ENCODE measurements at places on chromosomes 5 and 9. TPM values are rescaled to one million over a fixed set of nuclear protein-coding genes. Genes with fewer than 3 reads are reported as not detected.

The GFPT2 gene
- total RNA-seq, result 25.4 TPM

GRCh38 chr5:134248256-134248655 lies 22.4 kb upstream of the PPP2CA start:
- H3K4me3 ChIP-seq, result no peak overlapping the region
- H3K27ac ChIP-seq, result peak overlapping the region; percentile 60
- peaks cover 15% of the 10 kb centered on the region for H3K4me1 ChIP-seq

DNA sequence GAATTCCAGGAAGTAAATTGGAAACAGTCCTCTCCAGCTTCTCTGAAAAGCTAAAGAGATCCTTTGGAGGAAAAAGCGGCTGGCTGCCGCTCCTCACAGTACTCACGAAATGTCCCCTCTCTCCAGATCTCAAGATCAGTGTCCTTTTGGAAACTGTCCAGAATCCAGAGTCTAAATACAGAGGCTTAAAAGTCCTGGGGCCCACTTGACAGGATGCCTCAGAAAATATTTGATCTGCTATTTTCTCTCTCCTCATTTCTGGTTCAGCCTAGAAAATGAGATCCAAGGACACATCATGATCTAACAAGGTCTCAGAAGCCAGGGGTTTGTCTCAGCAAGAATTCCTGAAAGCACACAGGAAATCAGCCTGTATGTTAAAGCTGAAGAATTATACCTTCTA lies 7.2 kb downstream of the C1QTNF2 start:
- H3K4me1 ChIP-seq, result peaks cover 49% of the 10 kb centered on the region
- H3K4me3 ChIP-seq, result no peak overlapping the region
- H3K27ac ChIP-seq, result peak overlapping the region; percentile 59
- no peak for DNase-seq
- no peaks in the 10 kb centered on the region for H3K27me3 ChIP-seq
- H3K36me3 ChIP-seq, result no peaks in the 10 kb centered on the region

GRCh38 chr9:17656889-17657288 lies 78.0 kb downstream of the SH3GL2 start:
- H3K27ac ChIP-seq, result no peak overlapping the region
- H3K4me1 ChIP-seq, result no peaks in the 10 kb centered on the region
- no peaks in the 10 kb centered on the region for H3K36me3 ChIP-seq
- no peak overlapping the region for H3K4me3 ChIP-seq

- no peak overlapping the region for H3K27ac ChIP-seq
- DNase-seq, result no peak
- H3K27me3 ChIP-seq, result no peaks in the 10 kb centered on the region
- no peaks in the 10 kb centered on the region for H3K4me1 ChIP-seq
- no peaks in the 10 kb centered on the region for H3K36me3 ChIP-seq
- no peak overlapping the region for H3K4me3 ChIP-seq
These were observed 555.3 kb upstream of the ARRDC3 start for GRCh38 chr5:91938441-91938840.

DNA sequence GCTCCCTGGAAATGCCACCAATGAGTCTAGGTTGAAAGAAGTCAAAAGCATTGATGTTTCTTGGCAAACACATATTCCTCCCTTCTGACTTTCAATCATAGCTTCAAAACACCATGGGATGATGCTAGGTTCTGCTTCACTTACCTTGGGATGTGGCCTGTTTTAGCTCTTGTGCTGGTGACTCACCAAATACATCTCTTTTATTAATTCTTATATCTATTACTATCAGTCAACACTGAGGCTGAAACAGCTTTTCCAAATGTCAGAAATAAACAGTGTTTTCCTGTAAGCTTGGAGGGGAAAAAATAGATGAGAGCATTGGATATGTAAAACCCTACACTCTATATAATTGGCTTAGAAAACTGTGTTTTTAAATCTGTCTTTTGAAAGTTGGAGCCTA lies 245.4 kb upstream of the NREP start:
- no peaks in the 10 kb centered on the region for H3K36me3 ChIP-seq
- no peak for DNase-seq
- no peaks in the 10 kb centered on the region for H3K27me3 ChIP-seq
- H3K27ac ChIP-seq, result no peak overlapping the region
- H3K4me1 ChIP-seq, result peaks cover 4% of the 10 kb centered on the region
- H3K4me3 ChIP-seq, result no peak overlapping the region

- no peaks in the 10 kb centered on the region for H3K36me3 ChIP-seq
- H3K27ac ChIP-seq, result no peak overlapping the region
- H3K27me3 ChIP-seq, result no peaks in the 10 kb centered on the region
These were observed 153.6 kb upstream of the TYRP1 start for GRCh38 chr9:12539580-12539975.

Data from right atrium auricular region (tissue), 2 donors.